ENCODE measurements at places on chromosomes 2 and 18.

- DNase-seq, result no peak
These were observed 6.3 kb downstream of the FLACC1 start for GRCh38 chr2:201350879-201351278.

DNA sequence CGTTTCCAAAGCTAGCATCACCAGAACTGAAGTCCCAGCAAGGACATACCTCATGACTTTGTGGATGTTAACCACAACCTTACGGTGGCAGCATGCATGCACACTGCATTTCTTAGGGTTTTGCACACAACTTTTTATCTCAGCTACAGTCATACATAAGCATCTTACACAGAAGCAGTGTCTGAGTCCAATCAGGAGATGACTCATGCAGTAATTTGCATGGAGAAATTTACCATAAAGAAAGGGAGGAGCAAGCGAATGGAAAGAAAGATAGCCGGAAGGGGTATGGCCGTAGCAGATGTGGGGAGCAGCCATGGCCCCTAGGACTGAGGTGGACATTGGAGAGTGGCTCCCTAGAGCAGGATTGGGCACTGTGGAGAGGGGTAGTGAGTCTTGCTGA, 522.5 kb downstream of the GALR1 start:
- DNase-seq, result no peak

GRCh38 chr2:58268685-58269084, 27.6 kb upstream of the FANCL start:
- no peak for DNase-seq

- no peak for DNase-seq
These were observed 57.4 kb downstream of the C18orf54 start for GRCh38 chr18:54415086-54415485.

All from hippocampal formation (tissue), 2 donors.